ENCODE measurements at places on chromosomes 13 and 19.

DNA sequence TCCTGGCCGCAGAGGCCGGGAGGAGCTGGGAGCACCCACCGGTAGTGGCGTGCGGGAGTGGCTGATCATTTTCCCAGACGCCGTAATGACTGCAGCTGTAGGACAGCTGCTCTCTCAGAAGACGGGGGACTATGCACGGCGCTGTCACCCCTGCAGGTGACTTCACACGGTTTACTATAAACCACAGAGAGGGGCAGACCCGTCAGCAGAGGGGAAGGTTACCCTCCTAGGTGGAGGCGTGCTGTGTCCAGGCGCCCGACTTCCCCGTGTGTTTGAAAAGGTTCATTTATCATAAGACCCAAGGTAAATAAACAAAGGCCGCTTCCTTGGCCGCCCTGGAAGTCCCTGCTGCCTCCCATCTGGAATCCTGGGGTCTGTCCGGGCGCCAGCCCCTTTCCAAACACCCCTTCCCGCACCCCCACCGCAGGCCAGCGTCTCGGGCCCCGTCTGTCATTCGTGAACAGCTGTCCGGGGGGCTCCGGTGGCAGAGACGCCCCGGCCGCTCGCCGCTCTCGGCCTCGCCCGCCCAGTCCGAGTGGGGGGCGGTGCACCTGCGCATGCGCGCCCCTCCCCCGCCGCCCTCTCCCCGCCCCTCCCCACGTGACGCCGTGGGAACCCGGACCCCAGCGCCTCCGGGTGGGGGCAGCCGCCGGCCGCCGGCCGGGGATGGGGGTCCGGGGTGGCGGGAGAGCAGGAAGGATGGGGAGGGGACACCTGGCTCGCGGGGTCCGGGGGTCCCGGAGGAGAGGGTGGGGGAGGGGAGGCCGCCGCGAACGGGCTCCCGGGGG is 915 bp downstream of the SHC2 start:
- DNase-seq, result peak; percentile 28

DNA sequence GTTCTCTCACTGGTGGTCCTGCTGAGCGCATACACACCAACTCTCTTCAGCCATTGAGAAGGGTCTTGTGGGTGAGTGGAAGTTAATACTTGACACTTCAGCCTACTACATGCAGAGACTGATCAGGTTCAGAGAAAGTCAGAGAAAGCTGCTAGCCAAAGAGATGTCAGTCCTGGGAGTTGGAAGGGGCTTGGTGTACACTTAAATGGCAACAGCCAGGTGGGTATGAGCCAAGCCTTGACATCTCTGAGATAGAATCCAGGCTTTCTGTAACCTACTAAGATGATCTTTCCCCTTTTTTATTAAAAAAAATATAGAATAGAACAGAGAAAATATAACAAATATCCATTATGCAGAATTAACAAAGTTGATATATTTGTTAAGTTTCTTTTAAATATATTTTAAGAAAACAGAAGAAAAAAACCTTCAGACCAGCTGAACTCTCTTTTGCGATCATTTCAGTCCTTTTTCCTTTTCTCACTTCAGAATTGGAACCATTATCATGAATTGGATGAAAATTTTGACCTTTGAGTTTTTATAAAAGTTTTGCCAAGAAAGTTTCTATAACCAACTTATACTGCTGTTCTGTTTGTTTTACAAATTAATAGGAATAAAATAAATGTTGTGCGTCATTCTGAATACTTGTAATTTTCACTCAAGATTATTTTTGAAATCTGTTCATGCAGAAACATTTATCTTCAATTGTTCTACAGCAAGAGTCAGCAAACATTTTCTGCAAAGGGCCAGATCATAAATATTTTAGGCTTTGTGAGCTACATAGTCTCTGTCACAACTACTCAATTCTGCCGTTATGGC is 153.0 kb downstream of the RFC3 start:
- no peak for DNase-seq

GRCh38 chr13:96090240-96091101 is 564 bp downstream of the HS6ST3 start:
- no peak for DNase-seq

- no peak for DNase-seq
These were observed 91.6 kb downstream of the RGCC start for GRCh38 chr13:41548910-41549309.

- no peak for DNase-seq
These were observed 31.3 kb upstream of the USE1 start for GRCh38 chr19:17183858-17184321.

All from fibroblast of lung (primary cell).